Articular chondrocyte of knee joint (primary cell): ENCODE measurements at places on chromosomes 4 and X. TPM values are rescaled to one million over a fixed set of nuclear protein-coding genes. Genes with fewer than 3 reads are reported as not detected.

Gene CFAP47
- under 0.01 TPM in 1 of 2 replicates, not detected in the other for total RNA-seq

Gene WAS
- total RNA-seq = 0.11 and 0.13 TPM in 2 replicates

Gene DNAAF6
- total RNA-seq = not detected in 2 replicates

Gene HTN3
- not detected in 2 replicates for total RNA-seq

Gene TBX22
- total RNA-seq = not detected in 2 replicates
